ENCODE measurements at places on chromosomes 2 and 18. TPM values are rescaled to one million over a fixed set of nuclear protein-coding genes. Genes with fewer than 3 reads are reported as not detected.

GRCh38 chr18:3692113-3692621 is 242.2 kb downstream of the TGIF1 start:
- DNase-seq: peak; percentile 56

- no peak for DNase-seq
These were observed 7.2 kb downstream of the PTPN4 start for GRCh38 chr2:119766944-119767343.

- no peak for DNase-seq
These were observed 34.8 kb upstream of the IHH start for GRCh38 chr2:219095406-219095935.

DNA sequence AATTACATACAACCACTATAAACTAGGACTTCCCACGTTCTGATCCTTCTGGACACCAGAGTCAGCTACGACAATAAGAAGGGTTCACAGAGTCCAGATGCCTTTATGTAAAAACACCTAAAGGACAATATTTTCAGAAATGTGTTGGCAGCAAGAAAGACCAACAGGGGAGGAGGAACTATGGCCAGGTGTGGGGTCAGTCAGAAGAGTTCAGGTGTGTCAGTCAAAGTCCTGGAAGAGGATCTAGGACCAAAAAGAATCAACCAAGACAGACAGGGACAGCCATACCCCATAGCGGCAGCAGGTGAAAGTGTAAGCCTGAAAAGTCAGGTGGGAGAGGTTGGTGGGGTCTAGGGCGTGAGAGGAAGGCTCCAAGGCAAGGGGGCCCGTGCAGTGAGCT is 38.0 kb upstream of the YPEL5 start:
- DNase-seq: no peak

MARCO gene
- 0.18 TPM for polyA plus RNA-seq

SLC9A4 gene
- polyA plus RNA-seq: 0.04 TPM
